ENCODE measurements at places on chromosomes 12 and 14.

- DNase-seq: no peak
These were observed 2.7 kb downstream of the ITGB7 start for GRCh38 chr12:53204351-53204750.

- DNase-seq: no peak
These were observed 38.4 kb downstream of the YEATS4 start for GRCh38 chr12:69397978-69398377.

- DNase-seq: no peak
These were observed 14.1 kb downstream of the DRAM1 start for GRCh38 chr12:101891462-101891971.

DNA sequence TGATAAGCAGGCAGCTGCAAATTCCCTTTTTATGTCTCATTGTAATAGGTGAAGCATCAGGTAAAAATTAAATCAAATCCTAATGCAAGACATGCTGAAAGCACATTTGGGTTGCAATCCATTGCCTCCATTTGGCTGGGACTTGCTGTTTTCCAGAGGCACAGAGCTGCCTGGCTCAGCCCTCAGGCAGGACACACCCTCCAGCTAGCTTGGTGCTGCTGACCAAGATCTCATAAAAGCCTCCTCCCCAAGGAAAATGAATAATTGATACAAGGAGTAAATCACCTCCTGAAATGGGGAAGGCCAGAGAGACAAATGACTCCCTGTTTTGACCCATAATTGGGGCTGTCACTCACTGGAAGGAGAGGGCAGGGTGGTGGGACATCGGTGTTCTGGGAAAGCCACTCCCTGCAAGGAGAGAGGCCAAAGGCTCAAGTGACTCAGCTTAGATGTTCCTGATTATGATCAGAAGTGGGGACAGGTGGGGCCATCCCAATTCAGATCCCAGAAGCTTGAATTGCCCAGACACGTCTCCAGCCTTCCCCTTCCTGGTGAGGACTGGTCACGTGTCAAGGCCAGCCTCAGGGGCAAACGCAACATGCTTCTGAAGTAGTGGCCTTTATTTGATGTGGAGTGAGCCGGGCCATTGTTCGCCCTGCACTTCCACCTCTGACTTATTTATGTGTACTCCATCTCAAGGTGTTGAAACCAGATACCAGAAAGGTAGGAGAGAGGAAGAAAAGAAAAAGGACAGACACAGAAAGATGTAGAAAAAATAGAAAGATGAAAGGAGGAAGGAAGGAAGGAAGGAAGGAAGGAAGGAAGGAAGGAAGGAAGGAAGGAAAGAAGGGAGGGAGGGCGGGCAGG is 773.7 kb downstream of the BCL11B start:
- DNase-seq: no peak

DNA sequence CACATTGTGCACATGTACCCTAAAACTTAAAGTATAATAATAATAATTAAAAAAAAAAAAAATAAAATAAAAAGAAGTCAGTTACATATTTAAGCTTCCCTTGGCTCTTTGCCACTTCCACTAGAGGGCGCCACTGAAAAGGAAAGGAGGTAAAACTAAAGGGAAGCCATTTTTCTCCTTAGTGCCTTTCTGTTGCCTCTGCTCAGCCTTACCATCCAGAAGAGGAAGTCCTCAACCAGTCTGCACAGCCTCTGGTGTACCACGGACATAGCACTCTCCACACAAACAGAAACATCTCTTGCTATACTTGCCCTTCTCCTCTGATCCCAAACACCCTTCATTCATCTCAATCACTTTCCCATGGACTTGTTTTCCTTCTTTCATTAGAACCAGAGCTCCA is 169.0 kb upstream of the EEA1 start:
- peak; percentile 71 for DNase-seq
